ENCODE measurements at places on chromosomes 13 and 19. TPM values are rescaled to one million over a fixed set of nuclear protein-coding genes. Genes with fewer than 3 reads are reported as not detected.

Gene ZNF563
- 8.2 TPM for total RNA-seq

DNA sequence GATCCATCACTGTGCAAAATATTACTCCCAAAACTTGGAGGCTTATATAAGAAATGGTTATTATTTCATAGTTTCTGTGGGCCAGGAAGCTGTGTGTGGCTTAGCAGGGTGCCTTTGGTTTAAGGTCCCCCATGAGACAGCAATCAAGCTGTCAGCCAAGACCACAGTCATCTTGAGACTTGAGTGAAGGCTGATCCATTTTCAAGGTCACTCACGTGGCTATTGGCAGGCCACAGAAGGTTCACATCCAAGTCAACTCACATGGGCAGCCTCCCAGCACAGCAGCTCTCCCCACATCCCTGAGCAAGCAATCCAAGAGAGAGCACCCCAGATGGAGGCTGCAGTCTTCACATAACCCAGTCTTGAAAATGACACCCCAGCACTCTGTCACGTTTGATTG lies 537.4 kb downstream of the MYO16 start:
- no peak for DNase-seq

GRCh38 chr19:17346109-17346671 lies 8.8 kb downstream of the GTPBP3 start:
- DNase-seq: peak; percentile 78

DNA sequence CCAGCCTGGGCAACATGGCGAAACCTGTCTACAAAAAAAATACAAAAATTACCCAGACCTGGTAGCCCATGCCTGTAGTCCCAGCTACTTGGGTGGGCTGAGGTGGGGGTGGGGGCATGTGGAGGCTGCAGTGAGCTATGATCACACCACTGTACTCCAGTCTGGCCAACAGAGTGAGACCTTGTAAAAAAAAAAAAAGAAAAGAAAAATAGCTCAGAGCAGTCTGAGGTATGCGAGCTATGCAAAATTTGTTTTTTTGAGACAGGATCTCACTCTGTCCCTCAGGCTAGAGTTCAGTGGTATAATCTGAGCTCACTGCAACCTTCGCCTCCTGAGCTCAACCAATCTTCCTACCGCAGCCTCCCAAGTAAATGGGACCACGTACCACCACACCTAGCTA lies 7.1 kb upstream of the TOMM40 start:
- no peak for DNase-seq

Gene IQCN
- total RNA-seq: 11.8 TPM

GRCh38 chr13:21997726-21998125 lies 326.9 kb downstream of the FGF9 start:
- DNase-seq: no peak

DNA sequence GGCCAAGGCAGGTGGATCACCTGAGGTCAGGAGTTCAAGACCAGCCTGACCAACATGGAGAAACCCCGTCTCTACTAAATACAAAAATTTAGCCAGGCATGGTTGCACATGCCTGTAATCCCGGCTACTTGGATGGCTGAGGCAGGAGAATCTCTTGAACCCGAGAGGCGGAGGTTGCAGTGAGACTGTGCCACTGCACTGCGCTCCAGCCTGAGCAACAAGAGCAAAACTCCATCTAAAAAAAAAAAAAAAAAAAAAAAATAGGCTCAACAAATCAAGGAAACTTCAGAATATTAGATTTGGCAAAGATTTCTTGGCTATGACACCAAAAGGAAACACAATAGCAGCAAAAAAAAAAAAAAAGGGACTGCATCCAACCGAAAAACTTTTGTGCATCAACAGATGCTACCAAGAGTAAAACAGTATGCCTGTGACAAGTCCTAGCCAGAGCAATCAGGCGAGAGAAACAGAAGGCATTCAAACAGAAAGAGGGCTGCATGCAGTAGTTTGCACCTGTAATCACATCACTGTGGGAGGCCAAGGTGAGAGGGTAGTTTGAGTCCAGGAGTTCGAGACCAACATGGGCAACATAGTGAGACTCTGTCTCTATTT lies 23.8 kb downstream of the ZNF160 start:
- DNase-seq: no peak

DNA sequence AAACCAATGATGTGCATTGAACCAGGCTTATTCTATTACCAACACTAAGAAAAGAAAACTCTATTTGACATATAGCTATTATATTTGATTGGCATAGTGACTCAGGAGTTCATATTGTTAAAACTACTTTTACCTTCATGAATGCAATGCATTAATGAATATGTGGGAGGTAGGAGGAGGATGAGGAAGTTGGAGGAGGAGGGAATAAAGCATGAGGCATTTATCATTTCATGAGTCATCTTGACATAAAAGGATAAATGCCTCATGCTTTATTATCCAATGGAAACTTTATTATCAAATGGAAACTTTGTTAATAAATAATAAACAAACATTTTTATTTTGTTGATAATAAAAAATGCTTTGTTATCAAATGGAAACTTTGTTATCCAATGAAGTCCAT lies 116.5 kb downstream of the SPRY2 start:
- DNase-seq: no peak

DNA sequence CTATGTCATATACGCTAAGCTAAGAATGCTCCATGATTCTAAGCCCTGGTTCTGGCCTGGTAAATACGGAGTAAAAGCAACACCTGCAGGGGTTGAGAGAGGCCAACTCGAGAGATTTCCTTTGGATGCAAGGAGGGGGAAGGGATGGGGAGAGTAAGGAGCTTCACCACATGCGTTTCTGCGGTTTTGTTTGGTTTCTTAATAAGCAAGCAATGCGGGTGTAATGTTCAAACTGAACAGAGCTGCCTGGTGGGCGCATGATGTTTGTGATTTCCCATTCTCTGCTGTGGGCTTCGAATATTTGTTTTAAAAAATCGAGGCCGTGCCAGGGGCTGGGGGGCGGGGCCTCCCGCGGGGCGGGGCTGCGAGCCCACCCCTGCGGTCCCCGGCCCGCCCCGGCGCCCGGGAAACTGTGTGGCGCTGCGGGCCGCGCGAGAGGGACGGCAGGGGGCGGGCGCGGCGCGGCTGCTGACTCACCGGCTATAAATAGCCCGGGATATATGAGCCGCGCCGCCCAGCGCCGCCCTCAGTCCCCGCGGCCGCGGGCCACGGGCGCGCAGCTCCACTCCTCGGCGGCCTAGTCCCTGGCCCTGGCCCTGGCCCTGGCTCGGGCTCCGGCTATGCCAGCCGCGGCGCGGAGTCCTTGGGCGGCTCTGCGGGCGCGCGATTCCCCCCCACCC lies 5.1 kb downstream of the BBC3 start:
- peak; percentile 58 for DNase-seq

Gene MCF2L
- total RNA-seq: 12.8 TPM

- no peak for DNase-seq
These were observed 2874.1 kb upstream of the PCDH20 start for GRCh38 chr13:64289702-64290101.

Gene PDE4C
- total RNA-seq: 0.63 TPM

- no peak for DNase-seq
These were observed 90.9 kb downstream of the SIPA1L3 start for GRCh38 chr19:37997911-37998344.

Gene TEX29
- not detected for total RNA-seq

Data from omental fat pad (tissue), 4 donors.